ENCODE measurements at places on chromosomes 1 and 21.

GRCh38 chr1:93620841-93621210 lies 60.8 kb downstream of the BCAR3 start:
- DNase-seq = no peak

- DNase-seq = no peak
Observed at GRCh38 chr1:176754676-176755075, 291.7 kb downstream of the PAPPA2 start.

GRCh38 chr21:46059195-46059594 lies 38.7 kb upstream of the COL6A2 start:
- DNase-seq = no peak

- no peak for DNase-seq
Observed at GRCh38 chr1:21099034-21099868, 77.4 kb downstream of the EIF4G3 start.

DNA sequence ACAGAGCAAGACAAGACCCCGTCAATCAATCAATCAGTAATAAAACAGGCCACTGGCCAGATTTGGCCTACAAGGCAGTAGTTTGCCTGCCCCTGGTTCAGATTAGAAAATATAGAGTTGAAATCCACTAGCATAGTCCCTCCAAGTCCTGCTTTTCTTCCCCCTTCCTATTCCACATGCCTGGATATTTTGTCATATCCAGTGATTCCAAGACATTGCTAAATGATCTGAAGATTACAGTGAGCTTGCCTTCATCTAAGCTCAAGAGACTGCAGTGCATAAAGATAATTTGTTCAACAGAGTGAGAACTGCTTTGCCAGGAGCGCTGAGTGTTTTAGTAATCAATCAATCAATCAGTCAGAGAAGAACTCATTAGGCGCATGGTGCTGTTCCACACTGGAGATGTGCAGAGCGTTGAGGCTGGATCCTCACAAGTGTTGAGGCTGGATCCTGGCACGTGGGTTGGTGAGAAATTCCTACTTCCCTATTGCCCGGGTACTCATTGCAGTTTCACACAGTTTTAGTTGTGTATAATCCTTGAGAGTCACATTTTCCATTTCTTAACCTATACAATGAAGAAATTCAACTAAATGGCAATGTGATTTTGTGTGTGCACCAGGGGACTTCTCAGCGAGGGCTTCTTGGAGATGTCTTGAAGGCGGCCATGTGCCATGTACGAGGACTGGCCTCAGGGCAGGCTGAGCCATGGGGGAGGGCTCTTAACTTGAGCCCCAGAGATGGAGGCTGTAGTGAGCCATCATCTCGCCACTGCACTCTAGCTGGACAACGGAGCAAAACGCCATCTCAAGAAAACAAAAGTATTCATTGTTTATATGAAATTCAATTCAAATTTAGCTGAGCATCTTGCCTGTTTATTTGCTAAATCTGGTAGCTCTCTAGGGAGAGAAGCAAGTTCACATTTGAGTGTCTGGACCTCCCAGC lies 76.3 kb downstream of the TOMM20 start:
- DNase-seq = peak; percentile 44

DNA sequence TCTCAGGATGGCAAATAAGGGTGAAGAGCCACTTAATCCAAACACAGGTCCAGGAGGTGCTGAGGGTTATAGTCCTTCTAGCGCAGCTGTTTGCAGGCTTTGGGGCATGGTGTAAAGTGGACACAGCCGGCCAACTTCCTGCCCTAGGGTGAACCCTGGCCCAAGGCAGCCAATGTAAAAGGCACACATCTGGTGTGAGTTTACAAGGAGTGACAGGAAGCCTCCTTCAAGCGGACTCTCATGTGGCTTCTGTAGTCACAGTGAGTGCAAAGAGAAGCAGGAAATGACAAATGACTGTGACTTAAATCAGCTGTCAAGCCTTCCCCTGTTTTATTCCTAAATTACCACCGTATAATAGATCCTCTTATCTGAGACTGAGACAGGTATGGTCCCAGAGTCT lies 213.0 kb downstream of the CRB1 start:
- no peak for DNase-seq

DNA sequence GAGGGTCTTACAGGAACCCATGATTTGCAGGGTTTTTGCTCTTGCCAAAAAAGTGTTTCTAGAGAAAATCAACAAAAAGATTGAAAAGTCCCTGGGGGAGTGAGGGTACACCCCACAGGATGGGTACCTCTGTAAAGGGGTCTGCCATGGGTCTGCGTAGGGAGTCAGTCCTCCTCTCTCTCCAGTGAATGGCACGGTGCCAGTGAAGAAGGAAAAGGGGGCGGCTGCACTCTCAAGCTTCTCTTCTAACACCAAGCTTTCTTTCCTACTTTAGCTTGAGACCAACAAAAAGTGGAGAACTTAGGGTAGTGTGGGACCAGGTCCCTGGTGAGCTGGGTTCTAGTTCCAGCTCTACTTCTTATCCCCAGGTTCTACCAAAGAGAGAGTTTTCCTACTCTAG lies 87.4 kb downstream of the GLUL start:
- no peak for DNase-seq

DNA sequence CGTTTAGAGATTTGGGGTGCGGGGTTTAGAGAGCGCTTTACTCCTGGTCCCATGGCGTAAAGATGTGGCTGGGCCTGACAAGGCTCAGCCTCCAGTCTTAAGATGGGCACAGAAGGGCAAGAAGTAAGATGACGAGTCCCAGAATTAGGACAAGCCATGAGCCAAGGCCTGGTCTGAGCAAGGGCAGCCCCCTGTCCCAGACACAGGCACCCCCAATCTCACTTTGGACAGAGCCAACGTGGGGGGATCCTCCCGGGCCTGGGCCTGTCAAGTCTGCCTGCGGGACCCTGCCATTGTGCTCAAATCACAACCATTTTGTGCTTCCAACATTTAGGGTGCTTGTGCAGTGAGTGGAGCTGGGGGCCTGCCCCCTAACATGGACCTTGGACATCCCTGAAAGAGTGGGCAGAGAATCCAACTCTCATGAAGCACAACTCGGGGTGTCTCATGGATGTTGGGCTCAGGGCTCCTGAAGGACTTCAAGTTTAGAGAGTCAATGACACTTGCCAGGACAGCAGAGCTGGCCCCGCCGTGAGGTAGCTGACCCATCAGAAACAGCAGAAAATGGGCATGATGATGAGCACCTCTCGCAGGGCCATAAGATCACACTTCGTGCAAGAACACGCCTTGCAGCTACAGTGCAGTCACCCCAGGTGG lies 52.6 kb downstream of the KIF21B start:
- no peak for DNase-seq

DNA sequence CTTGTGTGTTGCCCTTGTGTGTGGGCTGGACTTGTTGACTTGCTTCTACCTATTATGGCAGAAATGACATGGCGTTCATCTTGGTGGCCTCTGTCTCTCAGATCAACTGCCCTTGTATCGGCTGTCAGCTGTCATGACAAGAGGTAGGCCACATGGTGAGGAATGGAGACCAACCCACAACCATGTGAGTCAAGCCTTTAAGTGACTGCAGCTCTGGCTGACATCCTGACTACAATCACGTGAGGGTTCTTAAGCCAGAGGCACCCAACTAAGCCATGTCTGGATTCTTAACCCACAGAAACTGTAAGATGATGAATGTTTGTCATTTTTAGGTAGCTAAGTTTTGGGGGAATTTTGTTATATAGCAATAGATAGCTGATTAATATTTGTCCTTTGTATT lies 82.1 kb downstream of the KCND3 start:
- no peak for DNase-seq

- DNase-seq = no peak
Observed at GRCh38 chr1:157311730-157312081, 173.5 kb upstream of the ETV3 start.

GRCh38 chr1:242425232-242425631 lies 99.3 kb downstream of the PLD5 start:
- DNase-seq = no peak

- peak; percentile 85 for DNase-seq
Observed at GRCh38 chr1:173190101-173190936, 16.8 kb downstream of the TNFSF4 start.

Measured in femur (tissue), 1 donor.